ENCODE measurements at places on chromosomes 2 and 18. TPM values are rescaled to one million over a fixed set of nuclear protein-coding genes. Genes with fewer than 3 reads are reported as not detected.

- DNase-seq = no peak
Observed at GRCh38 chr18:31860488-31860887, 82.4 kb downstream of the TRAPPC8 start.

The ALK gene
- total RNA-seq = not detected

- no peak for DNase-seq
Observed at GRCh38 chr2:208274748-208275147, 8.7 kb downstream of the PIKFYVE start.

GRCh38 chr2:220708366-220708765 lies 863.7 kb downstream of the EPHA4 start:
- no peak for DNase-seq

- no peak for DNase-seq
Observed at GRCh38 chr18:50961974-50962373, 5.9 kb upstream of the ELAC1 start.

DNA sequence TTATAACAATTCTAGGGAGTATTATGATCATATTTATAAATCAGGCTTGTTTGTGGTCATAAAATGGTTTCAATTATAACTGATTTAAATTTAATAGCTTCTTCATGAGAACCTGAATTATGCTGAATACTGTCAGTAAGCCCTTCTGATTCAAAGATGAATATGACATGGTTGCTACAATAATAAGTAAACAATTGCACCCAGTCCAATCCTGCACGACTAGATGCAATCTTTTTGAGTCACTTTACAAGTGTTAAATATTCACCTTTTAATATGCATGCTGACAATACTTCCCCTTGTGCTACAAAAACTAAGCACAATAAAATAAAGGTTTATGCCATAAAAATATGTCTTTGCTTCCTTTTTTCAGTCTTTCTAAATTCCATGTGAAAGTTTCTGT lies 325.2 kb downstream of the KCNJ3 start:
- DNase-seq = no peak

The IL36A gene
- total RNA-seq = not detected

- no peak for DNase-seq
Observed at GRCh38 chr2:95315801-95316411, 18.8 kb downstream of the KCNIP3 start.

DNA sequence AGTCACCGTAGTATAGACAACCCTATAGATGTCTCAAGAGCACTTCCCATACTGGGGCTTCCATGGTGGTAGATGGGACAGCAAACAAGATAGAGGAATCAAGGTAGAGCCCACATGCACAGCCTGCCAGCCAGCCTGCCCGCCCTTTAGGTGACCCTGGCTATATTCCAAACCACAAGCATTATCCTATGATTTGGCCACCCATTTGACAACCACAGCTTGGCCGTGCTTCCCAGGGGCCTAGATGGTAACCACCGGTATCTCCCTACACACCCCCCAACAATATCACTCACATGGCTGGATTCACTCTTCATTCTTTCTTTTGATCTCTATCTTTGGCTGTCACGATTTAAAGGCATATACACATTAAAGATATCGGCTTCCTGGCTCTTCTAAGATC lies 85.3 kb downstream of the CDK15 start:
- DNase-seq = no peak

GRCh38 chr2:71637168-71637567 lies 183.8 kb downstream of the DYSF start:
- DNase-seq = no peak

- DNase-seq = no peak
Observed at GRCh38 chr18:13879492-13879891, 35.8 kb downstream of the MC2R start.

The REG3G gene
- total RNA-seq = not detected

- DNase-seq = no peak
Observed at GRCh38 chr2:43622931-43623451, 14.1 kb upstream of the PLEKHH2 start.

The VIL1 gene
- 2.1 TPM for total RNA-seq

DNA sequence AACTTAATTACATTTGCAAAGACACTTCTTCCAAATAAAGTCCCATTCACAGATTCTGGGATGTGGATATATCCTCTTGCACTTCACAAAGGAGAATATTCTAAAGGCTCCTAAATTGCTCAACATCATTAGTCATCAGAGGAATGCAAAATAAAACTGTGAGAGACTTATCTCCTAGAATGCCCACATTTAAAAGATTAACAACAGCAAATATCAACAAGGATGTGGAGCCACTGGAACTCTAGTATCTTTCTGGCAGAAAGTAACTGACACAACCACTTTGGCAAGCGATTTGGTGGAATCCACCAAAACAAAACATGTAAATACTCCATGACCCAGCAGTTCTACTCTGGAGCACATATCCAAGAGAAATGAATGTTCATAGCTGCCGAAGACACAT lies 4.6 kb downstream of the NEU2 start:
- DNase-seq = no peak

DNA sequence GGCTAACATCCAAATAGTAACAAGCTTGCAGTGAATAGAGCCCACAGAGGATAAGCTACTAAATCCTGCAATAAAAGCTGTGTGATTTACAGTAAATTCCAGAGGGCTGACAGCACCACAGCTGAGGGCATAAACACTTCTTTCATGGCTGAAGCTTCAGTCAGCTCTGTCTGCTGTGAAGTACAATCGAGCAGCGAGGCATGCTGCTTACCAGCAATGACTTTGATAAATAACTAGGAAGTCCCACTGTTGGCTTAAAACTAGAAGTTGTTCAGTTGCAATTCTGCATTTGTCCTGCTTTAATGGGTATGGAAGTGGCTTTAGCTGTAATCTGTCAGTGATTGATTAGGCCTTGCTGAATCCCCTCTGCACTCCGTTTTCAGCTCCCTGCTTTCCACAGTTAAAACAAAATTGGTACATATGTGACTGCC lies 65.2 kb upstream of the FIGN start:
- no peak for DNase-seq

The SLC38A11 gene
- not detected for total RNA-seq

DNA sequence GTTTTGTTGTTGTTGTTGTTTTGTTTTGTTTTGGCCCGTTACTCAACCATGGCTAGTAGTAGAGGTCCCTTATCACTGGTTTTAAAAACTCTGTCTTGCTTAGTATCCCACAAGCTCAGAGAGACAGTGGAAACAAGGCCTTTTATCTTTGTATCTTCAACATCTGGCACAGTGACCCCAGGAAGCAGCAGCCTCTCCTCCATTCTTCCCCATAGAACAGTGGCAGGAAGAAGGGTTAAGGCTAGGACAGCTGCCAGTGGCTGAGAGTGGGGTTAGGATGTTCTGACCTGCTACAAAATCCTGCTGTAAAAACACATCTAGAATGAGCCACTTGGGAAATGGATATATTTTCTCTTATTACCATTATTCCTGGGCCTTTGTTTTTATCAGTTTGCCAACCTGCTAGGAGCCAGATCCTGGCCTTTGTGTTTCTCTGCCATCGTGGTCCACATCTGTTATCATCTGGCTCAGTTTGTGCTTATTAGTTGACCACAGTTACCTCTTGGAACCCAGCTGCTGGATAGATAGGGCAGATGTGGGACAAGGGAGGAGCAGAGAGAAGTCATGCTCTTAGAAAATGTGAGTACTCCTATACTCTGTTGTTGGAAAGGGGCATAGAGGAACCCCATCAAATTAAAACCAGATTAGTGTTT lies 246.8 kb downstream of the AGPS start:
- no peak for DNase-seq

DNA sequence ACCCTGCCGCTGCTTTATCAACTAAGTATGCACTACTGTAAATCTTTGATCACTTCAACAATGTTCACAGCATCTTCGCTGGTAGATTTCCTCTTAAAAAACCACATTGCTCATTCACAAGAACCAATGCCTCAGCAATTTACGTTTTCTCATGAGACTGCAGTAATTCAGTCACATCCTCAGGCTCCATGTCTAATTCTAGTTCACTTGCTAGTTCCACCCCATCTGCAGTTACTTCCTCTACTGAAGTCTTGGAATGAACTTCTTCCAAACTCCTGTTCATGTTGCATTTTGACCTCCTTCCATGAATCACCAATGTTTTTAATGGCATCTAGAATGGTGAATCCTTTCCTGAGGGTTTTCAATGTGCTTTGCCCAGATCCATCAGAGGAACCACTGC lies 35.8 kb downstream of the PRELID3A start:
- DNase-seq = no peak

- DNase-seq = no peak
Observed at GRCh38 chr2:118738106-118738505, 109.3 kb downstream of the EN1 start.

DNA sequence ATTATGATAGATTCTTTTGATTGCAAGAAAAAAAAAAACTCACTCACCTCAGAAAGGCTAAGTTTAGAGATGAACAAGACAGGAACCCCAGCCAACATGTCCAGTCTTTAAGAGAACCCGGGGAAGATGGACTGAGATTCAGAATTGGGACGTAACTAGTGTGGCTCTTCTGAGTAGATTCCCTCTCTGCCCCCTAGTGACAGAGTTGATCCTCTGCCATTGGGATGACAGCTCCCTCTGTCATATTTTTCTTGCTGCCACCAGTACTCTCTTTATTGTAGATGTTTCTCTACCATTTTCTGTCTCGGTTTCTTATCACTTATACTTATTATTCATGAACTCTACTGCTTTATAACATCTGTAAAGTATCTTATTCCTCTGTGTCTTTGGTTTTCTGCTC lies 77.7 kb downstream of the GULP1 start:
- no peak for DNase-seq

DNA sequence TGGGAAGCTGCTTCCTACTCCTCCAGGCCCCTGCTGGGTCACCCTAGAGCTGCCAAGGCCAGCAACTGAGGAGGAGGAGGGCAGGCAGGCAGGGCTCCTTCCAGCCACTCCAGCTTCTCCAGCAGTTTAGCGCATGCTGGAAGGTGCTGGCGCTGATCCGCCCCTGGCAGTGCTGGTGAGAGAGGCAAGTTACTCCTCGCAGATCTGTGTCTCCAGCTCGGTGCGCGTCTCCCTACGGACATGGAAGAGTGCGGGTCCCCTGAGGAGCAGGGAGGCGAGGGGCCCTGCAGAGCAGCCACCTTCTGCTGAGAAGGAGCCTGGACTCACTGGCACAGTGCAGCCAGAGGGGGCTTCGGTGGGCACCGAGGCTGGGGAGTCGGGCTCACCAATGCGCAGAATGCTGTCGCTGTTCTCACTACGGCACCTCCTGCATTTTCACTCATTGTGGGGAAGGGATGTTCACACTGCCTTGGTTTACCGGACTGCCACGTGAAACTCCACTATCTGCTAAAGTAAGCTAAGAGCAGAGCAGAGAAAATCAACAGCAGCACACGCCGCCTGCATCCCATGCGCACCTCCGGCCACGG lies 206.0 kb downstream of the HDAC4 start:
- DNase-seq = no peak

The VAMP5 gene
- 54.8 TPM for total RNA-seq

The AQP4 gene
- total RNA-seq = not detected

DNA sequence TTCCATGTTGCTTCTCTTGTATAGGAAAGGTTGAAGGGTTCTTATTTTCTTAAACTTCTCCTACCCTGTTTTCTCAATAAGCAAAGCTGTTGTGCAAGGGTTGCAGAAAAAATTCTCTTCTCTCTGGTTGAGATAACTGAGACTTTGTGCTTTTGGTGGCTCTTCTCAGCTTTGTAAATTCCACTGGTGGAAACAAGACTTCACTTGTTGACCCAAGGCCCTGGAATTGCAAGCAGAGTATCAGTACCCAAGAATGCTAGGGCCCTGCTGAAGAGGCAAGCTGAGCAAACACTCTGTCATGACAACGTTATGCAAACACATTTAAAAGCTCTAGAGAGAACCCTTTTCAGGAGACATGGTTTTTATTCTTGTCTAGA lies 294.7 kb upstream of the EPAS1 start:
- DNase-seq = no peak

The CFAP221 gene
- total RNA-seq = not detected

GRCh38 chr2:103656558-103656957 lies 894.7 kb downstream of the TMEM182 start:
- no peak for DNase-seq

The RTP5 gene
- total RNA-seq = 0.44 TPM

The TTR gene
- not detected for total RNA-seq

- no peak for DNase-seq
Observed at GRCh38 chr2:190507135-190507534, 27.4 kb downstream of the NEMP2 start.

DNA sequence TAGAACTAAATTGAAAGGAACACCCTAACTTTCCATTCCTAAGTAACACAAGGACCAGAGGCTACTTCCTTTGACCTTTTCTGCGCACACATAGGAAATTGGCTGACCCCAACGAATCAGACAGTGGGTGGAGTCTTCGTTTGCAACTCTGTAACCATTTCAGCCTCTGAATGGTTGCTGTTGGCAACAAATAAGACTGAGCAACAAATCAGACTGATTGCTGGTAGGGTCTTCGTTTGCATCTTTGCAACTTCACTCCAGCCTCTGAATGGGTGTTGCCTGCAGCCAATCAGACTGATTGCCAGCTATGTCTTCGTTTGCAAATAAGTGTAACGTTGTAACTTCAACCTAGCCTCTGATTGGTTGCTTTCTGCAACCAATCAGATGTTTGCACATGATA lies 34.6 kb downstream of the USP40 start:
- no peak for DNase-seq

The G6PC2 gene
- total RNA-seq = not detected

Measured in CD4-positive, CD25-positive, alpha-beta regulatory T cell (primary cell).